ENCODE measurements at places on chromosomes 12 and 14.

GRCh38 chr14:30290001-30290400 is 269.0 kb upstream of the G2E3 start:
- no peak for DNase-seq

- no peak for DNase-seq
These were observed 1035.9 kb downstream of the TRHDE start for GRCh38 chr12:73308079-73308478.

DNA sequence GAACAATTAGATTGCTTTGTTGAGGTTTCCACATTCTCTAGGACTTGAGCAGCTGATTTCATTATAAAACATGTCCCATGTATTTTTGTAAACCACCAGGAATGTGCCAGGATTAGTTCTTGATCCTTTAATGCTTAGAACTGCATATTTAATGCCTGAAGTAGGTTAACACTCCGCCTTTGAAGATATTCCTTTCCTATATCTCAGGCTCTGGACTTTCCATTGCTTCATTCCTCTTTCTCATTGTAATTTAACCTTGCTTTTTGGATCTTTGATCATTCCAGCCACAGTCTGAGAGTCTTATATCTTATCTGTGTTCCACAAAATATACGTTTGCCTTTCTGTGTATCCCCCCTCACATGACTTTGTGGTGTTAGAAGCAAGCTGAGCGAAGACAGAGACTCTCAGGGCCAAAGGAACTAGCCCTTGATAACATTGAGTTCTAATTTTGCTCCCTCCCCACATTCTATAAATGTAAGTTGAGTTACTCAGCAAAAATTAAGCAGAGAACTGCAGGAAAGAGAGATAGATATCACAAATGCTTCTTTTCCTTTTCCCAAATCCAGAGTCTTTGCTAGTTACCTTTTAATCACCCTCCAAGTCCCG is 2.4 kb upstream of the CLEC1B start:
- DNase-seq: no peak

DNA sequence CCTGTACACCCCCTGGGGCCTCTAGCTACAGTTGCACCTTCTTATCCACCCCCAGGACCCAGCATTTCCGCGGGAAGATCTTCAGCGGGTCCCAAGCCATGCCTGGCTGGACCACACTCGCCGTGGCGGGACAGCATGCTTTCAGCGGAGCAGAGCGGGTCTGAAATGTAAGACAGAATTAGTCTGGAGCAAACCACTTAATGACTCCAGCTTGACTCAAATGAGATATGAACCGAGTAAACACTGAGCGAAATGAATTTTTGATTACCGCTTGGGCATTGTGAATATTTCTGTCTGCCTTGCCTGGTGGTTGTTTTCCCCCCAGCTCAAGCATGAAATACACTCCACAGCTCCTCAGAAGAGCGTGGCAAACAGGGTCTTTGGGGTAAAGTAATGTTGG is 60.8 kb downstream of the SLC24A4 start:
- DNase-seq: no peak

- no peak for DNase-seq
These were observed 20.4 kb downstream of the ASB2 start for GRCh38 chr14:93955850-93956481.

GRCh38 chr14:23361763-23362162 is 3.2 kb downstream of the EFS start:
- no peak for DNase-seq

DNA sequence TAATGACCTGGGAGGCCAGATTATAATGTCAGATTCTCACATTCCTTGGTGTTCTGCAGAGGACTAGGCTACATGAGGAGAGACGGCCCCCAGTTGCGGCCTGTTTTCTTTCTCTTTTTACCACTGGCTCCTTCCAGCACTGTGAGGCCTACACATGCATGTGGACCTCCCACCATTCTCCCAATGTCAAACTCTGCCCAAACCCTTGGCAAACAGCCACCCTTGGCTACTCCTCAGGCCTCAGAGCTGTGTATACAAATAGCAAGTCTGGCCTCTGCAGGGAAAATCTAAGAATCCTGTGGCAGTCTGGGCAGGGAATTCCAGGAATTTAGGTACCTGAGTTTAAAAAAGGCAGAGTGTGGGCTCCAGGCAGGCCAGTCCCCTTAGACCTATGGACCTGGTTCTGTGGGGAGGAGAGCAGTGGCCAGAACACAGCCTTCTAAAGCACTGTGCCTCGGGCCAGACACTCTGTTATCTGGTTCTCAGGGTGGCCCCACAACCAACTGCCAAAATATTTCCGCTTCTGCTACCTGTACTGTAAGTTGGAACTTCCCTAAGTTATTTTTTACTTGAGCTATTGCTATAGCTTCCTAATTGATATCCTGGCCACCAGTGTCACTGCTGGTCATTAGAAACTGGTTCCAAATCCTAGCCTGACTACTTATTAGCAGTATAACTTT is 19.9 kb upstream of the NEDD1 start:
- no peak for DNase-seq

GRCh38 chr12:6827982-6828780 is at the start of gene P3H3:
TSS of gene P3H3 (plus strand) at chr12:6828407. CDS start at chr12:6828441, 34 bp downstream.
- no peak for DNase-seq

DNA sequence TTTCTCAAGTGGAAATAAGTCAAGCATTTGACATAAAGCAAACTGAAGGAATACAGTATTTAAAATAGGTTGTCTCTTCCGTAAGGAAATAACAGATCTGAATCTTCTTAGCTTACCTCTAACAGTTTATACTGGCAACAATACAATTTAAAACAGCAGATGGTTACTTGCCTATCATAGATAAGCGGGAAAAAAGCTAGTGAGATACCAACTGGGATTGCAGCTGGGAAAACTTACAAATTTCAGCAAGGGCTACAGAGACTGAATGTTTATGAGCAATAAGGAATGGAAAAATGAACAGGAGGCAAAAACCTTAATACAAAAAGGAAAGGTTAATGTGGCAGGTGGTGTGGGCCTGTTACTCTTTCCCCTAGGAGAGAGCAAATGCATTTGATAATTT is 220.0 kb downstream of the RASSF9 start:
- DNase-seq: no peak

- DNase-seq: no peak
These were observed 48.8 kb upstream of the GPR68 start for GRCh38 chr14:91293281-91293680.

GRCh38 chr12:92075425-92075914 is 70.2 kb downstream of the BTG1 start:
- no peak for DNase-seq

- DNase-seq: no peak
These were observed 64.9 kb downstream of the SPRING1 start for GRCh38 chr12:116672842-116673516.

- no peak for DNase-seq
These were observed 24.0 kb downstream of the RTN1 start for GRCh38 chr14:59846595-59846994.

- no peak for DNase-seq
These were observed 76.0 kb upstream of the FZD10 start for GRCh38 chr12:130086248-130086647.

DNA sequence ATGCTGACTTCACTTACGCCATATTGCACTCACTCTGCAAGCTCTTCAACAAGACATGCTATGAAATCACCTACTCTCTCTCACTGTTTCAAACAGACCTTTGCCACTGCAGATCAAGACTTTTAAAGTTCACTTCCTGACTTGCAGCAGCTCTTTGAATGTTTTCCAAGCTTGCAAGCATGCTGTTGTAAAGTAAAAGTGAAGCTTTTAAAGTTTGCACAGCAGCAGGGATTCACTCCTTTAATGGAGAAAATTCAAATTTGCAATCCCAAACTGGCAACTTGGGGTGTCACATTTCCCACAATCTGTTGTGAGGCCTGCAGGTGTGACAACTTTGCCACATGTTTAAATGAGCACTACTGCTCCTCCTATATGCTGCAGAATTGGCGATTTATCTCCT is 270.9 kb downstream of the ALX1 start:
- no peak for DNase-seq

GRCh38 chr12:130752692-130753230 is 36.7 kb upstream of the RIMBP2 start:
- DNase-seq: no peak

- no peak for DNase-seq
These were observed 643.6 kb upstream of the TMEM132C start for GRCh38 chr12:127623362-127623761.

DNA sequence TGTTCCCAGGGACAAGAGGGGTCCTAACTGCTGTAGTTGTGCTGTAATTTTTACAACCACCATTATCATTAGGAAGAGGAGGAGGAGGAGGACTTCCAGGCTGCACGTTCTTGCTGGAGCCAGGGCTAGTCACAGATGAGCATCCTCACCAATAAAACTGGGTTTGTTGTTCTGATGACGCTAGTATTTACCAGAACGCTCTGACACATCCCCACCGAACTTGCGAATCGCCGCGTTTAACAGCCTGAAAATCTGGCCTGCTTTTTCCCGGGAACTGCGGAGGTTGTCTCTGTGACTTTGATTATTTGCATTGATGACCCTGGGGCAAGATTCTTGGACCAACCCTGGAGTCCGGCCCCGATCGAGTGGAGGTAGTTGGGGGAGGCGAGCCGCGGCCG is 10.2 kb downstream of the TBX5 start:
- DNase-seq: no peak

GRCh38 chr12:122171399-122171798 is 2.6 kb downstream of the IL31 start:
- DNase-seq: no peak

DNA sequence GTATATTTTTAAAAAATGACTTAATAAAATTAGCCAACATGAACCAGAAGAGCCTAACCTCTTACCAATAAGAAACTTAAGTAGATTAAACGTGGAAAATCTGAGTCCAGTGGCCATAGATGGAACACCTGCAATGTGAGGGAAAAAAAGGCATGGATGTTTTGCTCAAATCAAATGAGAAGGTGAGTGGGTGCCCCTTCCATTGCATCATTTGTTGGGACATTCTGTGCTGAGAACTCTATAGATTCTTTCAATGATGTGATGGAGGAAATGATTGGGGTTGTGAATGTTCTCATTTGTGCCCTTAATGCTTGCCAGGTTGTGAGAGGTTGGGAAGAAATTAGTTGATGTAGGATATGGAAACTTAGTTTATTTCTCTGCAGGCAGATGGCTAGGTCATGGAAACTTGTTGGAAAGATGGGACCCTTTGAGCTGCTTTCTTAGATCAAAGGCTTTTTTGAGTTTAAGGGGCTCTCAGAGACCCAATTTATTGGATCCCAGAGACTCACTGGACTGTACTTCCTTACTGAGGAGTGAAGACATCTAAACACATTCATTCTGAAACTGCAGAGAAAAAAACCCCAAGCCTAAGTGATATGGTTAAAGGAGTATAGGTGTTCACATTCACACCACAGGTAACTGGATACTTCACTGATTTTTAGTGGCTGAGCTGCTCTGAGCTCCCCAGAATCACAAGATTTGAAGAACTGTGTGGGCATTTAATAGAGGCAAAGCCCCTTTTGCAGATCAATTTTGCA is 95.9 kb downstream of the DACT1 start:
- DNase-seq: no peak

DNA sequence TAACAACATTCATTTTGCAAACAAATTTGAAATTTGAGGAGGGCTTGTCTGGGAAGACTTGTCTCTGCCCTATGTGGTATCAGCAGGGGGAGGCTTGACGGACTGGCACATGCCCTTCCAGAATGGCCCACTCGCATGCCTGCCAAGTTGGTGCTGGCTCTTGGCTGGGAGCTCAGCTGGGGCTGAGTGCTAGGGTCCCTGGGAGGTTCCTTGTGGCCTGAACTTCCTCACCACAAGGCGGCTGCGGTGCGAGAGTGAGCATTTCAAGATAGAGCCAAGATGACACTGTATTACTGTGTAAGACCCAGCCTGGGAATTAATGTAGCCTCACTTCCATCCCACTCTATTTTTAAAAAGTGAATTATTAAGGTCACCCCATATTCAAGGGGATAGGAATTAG is 271.6 kb upstream of the PLEKHG7 start:
- DNase-seq: no peak

DNA sequence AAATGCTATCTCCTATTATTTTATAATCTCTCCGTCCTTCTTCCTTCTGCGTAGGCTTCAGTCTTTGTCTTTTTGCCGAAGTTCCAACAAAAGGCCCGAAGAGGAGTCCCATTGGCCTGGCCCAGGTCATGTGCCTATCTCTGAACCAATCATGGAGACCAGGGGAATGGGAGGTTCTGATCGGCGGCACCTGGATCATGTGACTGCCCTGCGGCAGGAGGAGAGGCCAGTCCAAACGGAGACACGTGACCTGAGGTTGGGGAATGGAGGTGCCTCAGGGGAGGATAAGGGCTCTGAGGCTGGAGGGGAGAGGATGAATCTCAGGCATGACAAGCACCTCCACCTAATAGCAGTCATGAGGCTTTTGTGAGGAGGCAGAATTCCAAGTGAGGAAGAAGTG is 86.0 kb downstream of the AACS start:
- no peak for DNase-seq

DNA sequence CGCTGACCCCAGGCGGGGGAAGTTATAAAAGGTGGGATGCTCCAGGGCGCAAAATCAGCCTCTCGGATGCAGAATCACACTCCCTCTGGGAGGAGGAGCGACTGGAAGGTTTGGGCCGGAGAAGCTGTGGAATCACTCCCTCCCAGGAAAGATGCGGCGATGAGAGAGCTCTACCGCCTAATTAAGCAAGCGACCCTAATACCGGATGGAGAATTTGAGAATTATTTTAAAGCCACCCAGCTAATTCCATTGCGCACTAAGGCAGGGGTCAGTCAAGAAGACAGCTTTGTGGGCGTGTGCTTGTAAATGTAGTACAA is 1.9 kb downstream of the COL2A1 start:
- no peak for DNase-seq

DNA sequence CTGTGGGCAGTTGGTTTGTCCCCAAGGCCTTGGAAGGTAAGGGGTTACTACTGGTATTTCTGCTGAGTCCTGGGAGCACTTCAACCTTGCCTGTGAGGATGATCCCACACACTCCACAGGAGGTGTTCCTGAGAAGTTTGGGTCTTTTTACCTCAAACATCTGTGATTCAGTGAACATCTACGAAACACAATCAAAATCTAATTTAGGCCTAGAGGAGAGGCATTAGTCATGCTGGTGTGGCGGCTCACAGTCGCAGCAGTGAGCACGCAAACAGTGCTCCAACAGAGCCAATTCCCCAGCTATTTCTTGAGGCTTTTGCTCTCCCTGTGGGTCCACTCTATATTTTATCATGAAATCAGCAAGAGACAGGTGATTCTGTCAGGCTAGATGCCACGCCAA is 107.6 kb downstream of the APAF1 start:
- no peak for DNase-seq

GRCh38 chr14:61174987-61175386 is 106.2 kb downstream of the TMEM30B start:
- no peak for DNase-seq

DNA sequence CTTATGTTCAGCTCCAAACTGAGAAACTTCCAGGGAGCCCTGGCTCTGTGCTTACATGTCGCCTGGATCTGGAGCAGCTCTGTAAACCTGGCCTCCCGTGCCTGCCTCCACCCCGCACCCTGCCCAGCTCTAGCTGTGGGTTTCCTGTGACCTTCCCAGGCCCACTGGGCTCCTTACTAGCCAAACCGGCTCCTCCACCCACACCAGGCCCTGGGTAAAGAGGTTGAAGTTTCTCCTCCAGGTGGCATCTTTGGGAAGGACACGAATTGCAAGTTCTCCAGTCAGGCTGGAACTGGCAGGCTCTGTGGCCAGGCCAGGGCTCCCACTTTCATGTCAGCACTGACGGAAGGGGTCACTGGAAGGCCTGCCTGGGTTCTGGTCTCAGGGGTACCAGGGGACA is 60.9 kb upstream of the ZFP36L1 start:
- no peak for DNase-seq

- no peak for DNase-seq
These were observed 120.0 kb downstream of the PDE6H start for GRCh38 chr12:15092826-15093225.
